Stimulated activated CD8-positive, alpha-beta memory T cell treated with anti-CD3 and anti-CD28 coated beads, Interleukin-15, amount 100 ng/mL, for 4 hours (primary cell): ENCODE measurements at places on chromosomes 7 and 10.

GRCh38 chr10:113300617-113301016 lies 252.2 kb upstream of the HABP2 start:
- no peak for DNase-seq

GRCh38 chr7:46844486-46844885 lies 737.4 kb downstream of the TNS3 start:
- DNase-seq: no peak

DNA sequence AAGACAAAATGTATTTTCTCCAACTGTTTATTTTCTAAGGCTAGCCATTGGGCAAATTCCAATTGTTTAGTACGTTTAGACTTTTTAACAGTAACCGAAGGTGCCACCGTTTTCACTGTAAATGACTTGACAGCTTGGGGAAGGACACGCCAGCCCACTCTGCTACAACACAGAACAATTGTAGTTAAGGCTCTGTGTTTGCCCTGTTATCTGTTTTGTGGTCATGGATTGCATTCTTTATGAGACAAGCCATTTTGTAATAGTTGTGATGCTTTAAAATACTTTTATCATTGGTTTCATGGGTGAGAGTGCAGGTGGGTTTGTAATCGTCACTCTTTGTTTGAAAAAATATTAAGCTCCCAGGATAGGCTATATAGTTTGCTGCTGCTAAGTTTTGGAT lies 6.6 kb upstream of the PITRM1 start:
- no peak for DNase-seq

DNA sequence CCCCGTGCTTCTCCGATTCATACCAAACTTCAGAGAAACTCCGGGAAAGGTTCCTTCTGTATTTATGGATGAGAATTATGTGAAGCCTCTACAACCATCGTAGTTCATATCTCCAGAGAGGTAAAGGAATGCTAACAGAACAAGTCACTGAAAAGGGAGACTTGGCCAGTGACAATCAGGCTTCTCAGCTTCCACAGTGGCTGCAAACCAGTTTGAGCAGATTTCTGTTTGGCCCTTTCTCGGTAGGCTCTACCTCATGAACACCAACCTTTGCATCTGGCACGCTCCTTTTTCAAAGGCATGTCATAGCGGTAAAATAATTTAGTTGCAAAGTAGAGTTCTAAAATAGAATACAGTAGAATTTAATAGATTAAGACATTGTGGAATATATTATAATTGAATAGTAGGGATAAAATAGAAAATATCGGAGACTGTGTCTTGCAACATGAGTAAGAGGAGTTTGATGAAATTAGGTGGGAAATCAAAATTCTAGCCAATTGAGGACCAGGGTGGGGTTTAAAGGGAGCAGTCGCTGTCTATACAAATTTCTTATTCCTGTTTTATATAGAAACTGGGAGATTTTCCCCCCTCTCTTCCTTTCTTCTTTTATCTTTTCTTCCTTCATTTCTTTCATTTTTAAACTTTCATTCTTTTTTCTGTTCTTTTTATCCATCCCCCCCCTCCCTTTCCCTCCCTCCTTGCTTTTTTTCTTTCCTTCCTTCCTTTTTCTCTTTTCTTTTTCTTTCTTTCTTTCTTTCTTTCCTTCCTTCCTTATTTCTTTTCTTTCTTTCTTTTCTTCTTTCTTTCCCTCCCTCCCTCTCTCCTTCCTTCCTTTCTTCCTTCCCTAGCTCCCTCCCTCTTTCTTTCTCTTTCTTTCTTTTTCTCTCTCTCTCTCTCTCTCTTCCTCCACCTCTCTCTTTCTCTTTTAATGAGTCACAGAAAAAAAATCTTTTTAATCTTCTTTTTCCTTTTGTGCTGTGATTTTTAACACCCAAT lies 161.5 kb upstream of the KLF6 start:
- DNase-seq: no peak

GRCh38 chr10:52621635-52622079 lies 150.9 kb downstream of the MBL2 start:
- no peak for DNase-seq

GRCh38 chr10:63588436-63589167 lies 67.4 kb downstream of the REEP3 start:
- no peak for DNase-seq

GRCh38 chr10:130958003-130958402 lies 353.5 kb downstream of the TCERG1L start:
- DNase-seq: no peak

DNA sequence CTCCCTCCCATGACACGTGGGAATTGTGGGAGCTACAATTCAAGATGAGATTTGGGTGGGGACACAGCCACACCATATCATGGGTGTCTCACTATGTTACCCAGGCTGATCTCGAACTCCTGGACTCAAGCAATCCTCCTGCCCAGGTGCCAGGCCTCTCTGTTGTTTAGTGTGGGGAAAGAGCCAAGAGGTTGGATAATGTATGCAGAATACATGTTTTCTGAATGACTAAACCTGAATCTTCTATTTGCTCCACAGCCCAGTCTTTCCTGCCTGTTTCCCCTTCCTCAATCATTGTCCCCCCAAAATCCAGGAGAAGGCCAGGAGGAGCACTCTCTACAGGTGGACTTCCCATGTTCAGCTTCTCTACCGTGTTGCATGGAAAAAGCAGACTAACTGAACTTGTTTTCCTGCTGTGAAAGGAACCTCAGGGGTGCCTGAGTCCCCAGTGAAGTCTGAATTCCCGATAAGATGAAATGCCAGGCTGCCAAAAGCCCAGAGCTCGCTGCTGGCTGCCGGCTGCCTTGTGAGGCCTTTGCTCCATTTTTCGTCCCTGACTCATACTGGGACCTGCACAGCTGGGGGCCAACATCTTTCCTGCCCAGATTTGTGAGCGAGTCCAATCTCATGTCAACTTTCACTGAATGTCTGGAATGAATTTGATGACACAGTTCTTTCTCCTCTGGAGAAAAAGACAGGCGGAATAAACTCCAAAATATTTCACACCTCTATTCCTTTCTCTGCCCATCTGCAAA lies 588.0 kb downstream of the CALN1 start:
- DNase-seq: no peak

GRCh38 chr7:148882841-148883265 lies 1.2 kb downstream of the EZH2 start:
- no peak for DNase-seq

- DNase-seq: no peak
Measured at GRCh38 chr7:80428161-80429054, 83.5 kb downstream of the GNAT3 start.

- no peak for DNase-seq
Measured at GRCh38 chr7:31646942-31647341, 40.1 kb upstream of the PPP1R17 start.
